ENCODE measurements at places on chromosomes 7 and 10. TPM values are rescaled to one million over a fixed set of nuclear protein-coding genes. Genes with fewer than 3 reads are reported as not detected.

The HMX3 gene
- total RNA-seq, result not detected

The PRSS37 gene
- total RNA-seq, result not detected

DNA sequence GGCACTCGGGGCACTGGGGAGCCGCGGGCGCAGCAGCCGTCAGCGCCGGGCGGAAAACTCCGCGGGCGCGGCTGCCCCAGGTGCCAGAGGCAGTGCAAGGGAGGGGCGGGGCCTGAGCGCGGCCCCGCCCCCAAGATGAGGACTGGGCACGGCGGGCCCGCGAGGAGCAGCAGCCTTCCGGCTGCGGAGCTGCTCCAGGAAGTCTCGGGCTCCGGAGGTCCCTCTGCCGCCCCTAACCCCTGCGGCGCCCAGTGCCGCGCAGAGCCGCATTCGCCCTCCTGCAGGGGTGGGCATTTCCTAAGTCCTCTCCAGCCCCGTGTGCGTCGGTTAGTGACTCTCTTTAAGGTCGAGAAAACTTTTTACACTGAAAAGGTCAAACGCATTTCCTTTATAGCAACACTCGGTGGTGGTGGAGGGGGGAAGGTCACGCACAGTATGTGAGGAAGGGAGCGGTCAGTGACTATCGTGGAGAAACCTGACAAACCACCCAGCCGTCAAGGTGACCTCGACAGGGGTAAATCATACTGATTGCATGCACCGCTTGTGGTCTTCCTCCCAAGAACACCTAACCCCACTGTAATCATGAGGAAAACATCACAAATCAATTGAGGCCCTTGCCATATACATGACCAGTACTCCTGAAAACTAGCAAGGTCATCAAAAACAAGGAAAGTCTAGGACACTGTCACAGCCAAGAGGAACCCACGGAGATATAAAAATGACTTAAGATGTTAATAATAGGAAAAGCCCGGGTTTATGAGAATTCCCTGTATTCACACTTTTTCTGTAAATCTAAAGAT is at the start of gene ANXA11:
Gene ANXA11, minus strand, starts transcription at position 61 of the 800 bp plus-strand sequence. CDS start 32,676 bp downstream, outside the sequence.
- peak; percentile 98 for DNase-seq

DNA sequence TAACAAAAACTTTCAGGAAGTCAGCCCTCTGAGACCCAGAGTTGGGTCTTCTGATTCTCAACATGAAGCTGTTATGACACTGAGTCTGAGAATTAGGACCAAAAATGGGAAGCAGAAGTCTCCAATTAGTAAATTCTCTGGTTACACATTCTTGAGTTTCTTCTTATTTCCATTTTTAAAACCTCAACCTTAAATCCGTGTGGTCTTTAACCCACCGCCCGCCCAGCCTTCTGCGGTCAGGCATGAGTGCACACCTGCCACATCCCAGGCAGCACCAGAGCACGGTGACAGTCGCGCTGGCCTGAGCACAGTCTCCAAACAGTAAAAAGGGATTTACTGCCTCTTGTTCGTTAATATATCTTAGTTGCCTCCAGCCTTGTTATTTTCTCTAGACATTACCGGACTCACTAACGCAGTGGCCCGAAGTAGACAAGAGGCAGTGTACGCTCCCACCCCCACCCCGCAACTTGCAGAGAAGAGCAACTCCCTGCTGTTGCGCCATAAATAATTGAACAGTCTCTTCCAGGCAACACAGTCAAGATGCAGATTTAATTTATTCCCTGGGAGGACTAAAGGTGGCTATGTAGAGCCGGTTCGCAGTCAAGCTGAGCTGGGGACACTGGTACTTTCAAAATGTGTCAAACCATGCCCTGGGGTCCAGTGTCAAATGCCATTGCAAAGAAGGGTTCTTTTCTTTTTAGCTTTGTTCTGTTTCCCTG is 147.0 kb upstream of the CELF2 start:
- peak; percentile 35 for DNase-seq

- DNase-seq, result no peak
Observed at GRCh38 chr10:92801978-92802872, 46.1 kb upstream of the EXOC6 start.

The TMEM176B gene
- total RNA-seq, result 82.8 TPM

GRCh38 chr7:135380351-135380750 is 129.6 kb downstream of the CNOT4 start:
- no peak for DNase-seq

The PRTFDC1 gene
- 2.1 TPM for total RNA-seq

DNA sequence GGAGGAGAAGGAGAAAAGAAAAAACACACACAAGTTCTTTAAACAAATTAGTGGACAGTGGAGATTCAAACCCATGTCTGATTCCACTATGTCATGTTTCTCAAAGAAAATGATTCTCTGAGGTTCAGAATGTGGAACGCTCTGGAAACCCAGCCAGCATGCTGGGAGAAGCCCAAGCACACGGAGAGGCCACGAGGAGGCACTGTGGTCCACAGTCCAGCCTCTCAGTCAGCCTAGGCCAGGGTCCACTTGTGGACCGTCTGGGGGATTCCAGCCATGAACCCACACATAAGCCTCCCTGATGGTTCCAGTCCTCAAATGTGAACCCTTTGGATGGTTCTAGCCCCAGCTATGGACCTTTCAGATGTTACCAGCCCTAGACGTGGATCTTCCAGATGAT is 73.4 kb downstream of the CAV1 start:
- no peak for DNase-seq

- DNase-seq, result no peak
Observed at GRCh38 chr7:26681819-26682418, 182.5 kb downstream of the SKAP2 start.

- DNase-seq, result no peak
Observed at GRCh38 chr7:9488555-9488954, 1055.1 kb downstream of the NXPH1 start.

DNA sequence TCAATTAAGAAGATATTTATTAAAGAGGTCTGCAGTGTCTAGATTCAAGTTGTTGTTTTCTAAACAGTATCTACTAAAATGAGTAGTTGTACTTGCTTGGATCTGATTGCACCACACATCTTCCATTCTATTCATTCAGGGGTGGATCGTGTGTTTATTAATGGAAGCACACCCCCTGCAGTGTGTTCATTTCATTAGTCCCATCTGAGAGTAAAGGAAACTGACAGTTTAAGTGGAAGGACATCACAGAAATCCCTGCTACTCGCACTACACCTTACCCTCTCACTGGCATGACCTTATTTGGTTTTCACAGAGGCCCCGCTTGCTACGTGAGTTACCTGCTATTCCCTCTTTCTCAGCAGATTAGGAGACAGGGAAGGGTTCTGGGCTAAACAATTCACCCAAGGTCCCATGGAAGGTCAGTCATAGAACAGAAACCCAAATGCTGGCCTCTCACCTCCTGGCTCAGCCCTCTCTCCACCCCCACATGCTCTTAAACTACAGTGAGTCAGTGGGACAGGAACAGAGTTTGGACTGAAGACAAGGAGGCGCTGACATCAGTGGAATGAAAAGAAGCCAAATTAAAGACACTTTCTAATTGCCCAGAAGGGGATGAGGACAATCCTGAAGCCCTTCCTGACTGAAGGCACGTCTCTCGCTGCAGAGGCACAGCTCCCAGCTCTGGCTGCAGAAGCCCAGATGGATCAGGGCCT is 369.2 kb upstream of the NRP1 start:
- DNase-seq, result no peak

DNA sequence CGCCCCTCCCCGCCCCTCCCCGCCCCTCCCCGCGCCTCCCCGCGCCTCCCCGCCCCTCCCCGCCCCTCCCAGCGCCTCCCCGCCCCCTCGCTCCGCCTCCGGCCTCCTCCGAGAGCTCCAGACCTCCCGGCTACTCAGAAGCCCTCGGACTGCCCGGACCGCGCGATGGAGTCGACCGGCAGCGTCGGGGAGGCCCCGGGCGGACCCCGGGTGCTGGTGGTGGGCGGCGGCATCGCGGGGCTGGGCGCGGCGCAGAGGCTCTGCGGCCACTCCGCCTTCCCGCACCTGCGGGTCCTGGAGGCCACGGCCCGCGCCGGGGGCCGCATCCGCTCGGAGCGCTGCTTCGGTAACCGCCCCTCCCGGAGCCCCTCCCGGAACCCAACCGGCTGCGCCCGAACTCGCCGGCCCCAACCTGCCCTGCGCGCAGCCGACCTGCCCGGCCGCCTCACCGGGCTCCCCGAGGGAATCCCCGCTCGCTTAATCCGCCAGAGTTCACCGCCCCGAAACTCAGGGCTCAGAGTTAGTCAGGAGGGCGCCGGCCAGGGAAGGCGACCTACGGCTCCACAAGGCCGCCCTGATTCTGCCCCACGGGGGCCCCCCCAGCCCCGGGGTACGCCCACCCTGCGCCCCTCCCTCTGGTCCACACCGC is at the start of gene PAOX:
Gene PAOX, plus strand, starts transcription at position 111 of the 649 bp plus-strand sequence. Its CDS starts 55 bp downstream, at position 166.
- DNase-seq, result peak; percentile 66

The CPN1 gene
- total RNA-seq, result not detected

DNA sequence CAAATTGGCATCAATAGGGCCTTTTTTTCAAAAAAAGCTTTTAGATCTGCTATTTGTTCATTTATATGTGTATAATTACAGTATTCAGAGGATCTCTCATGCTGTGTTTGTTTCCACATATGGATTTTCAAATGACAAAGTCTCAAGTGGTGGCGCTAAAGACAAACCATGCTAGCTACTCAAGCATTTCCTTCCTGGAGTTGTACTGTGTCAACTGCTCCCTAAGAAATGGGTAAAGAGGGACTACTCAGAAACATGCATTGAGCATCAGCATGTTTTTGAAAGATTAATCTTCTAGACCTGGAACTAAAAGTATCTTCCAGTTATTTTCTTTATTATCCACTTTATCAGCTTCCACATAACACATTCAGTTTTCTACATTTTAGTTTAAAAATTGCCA is 12.7 kb downstream of the CNTNAP2 start:
- no peak for DNase-seq

Measured in upper lobe of left lung (tissue), 6 donors.